ENCODE measurements at places on chromosomes 16 and 17. TPM values are rescaled to one million over a fixed set of nuclear protein-coding genes. Genes with fewer than 3 reads are reported as not detected.

The CIBAR2 gene
- not detected for total RNA-seq

GRCh38 chr17:43779145-43780125 lies 658 bp upstream of the DUSP3 start:
- DNase-seq, result peak; percentile 77

GRCh38 chr16:66991545-66992077 lies 3.2 kb downstream of the CES4A start:
- DNase-seq, result no peak

- DNase-seq, result no peak
Observed at GRCh38 chr17:68298601-68299000, 7.3 kb downstream of the ARSG start.

- DNase-seq, result no peak
Observed at GRCh38 chr17:6505425-6506142, 50.8 kb downstream of the PITPNM3 start.

The C16orf46 gene
- total RNA-seq, result 1.1 TPM

DNA sequence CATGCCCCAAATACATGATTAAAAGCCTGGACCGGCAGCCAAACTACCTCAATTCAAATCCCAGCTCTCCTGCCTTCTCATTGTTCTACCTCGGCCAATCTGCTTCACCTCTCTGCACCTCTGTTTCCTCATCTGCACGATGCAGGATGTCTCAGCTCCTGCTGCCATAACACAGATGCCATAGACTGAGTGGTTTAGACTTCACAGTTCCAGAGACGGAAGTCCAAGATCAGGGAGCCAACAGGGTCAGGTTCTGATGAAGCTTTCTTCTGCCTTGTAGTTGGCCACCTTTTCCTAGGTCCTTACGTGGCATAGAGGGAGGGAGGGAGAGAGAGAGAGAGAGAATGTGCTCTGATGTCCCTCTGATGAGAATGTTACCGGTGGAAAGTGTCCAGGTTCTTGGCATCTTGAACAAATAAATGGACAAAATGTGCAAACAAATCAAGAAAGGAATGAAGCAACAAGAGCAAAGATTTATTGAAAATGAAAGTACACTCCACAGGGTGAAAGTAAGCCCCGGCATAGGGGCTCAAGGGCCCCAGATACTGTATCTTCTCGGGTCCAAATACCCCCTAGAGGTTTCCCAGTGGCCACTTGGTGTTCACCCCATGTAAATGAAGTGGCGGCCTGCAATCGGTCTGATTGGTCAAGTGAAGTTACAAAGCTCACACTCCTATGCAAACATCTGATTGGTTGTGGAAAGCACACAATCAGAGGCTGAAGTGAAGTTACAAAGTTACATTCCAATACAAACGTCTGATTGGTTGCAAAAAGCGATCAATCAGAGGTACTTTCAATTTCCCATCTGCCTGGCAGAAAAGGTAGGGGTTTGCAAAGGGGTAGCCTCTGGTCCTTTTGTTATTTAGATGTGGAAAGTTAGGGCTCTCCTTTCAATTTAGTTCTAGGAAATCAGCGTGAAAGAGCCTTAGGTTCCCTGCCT lies 43.3 kb upstream of the ZCCHC14 start:
- DNase-seq, result no peak

- peak; percentile 88 for DNase-seq
Observed at GRCh38 chr17:70168044-70168976, 1.0 kb upstream of the KCNJ2 start.

DNA sequence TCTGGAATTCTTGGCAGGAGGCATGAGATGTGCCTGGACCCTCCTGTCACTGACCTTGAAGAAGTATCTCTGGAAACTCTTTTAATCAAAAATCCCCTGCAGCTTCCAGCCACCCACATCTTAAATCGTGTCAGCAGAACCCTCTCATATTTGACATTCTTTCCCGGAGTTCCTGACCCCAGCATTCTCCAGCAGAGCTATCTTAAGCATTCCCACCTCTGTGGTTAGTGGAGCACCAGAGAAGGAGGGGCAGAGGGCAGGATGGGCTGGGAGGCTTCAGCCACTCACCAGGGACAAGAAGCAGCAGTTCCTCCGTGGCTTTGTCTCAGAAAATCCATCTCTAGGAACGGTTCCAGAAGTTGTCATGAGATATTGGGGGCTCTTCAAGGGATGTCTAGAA lies 149.9 kb downstream of the RGS9 start:
- DNase-seq, result no peak

The UMOD gene
- total RNA-seq, result not detected

DNA sequence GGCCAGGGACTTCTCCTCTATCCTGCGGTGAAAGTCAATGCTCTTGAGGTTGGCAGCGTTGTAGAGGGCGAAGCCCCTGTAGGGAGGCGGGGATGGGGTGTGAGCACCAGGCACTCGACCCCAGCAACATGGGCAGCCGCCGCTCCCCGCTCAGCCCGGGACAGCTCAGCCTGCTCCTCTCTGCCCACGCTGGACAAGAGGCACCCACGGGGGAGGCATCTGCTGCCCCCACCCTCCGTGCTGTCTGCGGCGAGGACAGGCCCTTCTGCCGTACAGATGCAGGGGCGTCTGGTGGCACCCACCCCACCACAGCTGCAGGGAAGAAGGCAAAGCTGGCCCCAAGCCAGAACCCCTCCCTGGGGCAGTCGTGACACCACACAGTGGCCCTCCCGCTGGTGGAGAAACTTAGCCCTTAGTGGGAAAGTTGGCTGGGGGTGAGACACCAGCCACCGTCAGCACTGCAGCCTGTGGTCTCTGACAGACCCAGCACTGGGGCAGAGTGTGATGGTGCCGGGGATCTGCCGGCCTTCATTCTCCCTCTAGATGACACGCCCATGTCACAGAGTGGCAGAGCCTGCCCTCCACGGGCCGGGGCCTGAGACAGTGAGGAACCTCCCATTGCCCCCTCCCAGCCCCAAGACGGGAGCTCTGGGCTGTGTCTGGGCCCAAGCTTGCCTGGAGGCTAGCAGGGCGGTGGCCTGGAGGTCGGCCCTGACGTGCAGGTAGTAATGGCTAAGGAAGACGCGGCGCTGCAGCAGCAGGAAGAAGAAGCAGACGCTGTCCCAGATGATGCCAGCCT lies 19.5 kb downstream of the CTU2 start:
- no peak for DNase-seq

The PRDM7 gene
- not detected for total RNA-seq

The CES3 gene
- 0.23 TPM for total RNA-seq

DNA sequence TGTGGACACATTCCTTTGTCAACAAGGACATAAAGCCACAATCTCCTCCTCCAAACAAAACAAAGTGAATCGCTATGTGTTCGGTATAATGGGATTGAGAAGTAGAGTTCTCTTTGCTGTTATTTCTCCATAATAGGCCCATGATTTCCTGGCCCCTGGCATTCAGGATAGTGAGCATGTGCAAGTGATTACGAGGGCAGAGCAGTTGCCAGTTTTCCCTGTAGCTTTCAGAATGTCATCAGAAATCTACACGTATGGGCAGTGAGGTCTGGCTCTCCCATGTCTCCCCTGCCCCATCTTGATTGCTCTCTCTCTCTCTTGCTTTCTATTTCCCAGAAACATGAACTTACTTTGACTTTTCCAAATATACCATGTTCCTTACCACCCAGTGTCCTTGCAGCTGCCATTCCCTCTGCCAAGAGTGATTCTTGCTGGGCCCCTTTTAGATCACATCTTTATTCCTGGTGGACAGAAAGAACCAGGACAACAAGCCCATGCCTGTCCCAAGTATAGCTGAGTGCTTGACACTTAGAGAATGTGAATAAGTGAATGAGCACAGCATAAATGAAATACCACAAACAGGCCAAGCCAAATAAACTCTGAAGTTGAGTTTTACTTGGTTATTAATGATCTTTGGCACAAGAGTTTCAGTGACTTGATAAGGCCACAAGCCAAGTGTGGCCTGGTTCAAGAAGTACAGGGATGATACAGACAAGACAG lies 273.1 kb downstream of the CDH13 start:
- DNase-seq, result no peak

DNA sequence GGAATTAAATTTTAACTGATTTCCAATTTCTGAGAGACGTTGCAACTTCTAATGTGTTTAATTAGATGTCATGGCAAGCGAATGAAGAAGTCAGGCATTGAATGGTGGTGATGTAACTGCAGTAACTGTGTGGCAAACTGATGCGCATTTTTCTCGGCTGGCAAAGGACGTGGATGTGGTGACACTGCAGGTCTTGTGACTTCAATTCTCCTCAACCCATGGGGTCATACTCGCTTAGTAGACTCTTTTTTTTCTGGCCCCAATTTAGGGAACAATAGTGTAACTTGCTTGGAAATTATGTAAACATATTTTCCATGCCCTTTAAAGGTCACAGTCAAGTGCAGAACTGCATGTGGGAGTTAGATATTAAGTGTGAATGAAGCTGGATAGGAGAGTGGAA lies 1.9 kb upstream of the FAM20A start:
- no peak for DNase-seq

GRCh38 chr17:70208825-70209555 lies 39.7 kb downstream of the KCNJ2 start:
- DNase-seq, result no peak

GRCh38 chr16:30553393-30553899 lies 4.7 kb downstream of the ZNF764 start:
- no peak for DNase-seq

- DNase-seq, result no peak
Observed at GRCh38 chr17:49994085-49995054, 654 bp downstream of the DLX3 start.

DNA sequence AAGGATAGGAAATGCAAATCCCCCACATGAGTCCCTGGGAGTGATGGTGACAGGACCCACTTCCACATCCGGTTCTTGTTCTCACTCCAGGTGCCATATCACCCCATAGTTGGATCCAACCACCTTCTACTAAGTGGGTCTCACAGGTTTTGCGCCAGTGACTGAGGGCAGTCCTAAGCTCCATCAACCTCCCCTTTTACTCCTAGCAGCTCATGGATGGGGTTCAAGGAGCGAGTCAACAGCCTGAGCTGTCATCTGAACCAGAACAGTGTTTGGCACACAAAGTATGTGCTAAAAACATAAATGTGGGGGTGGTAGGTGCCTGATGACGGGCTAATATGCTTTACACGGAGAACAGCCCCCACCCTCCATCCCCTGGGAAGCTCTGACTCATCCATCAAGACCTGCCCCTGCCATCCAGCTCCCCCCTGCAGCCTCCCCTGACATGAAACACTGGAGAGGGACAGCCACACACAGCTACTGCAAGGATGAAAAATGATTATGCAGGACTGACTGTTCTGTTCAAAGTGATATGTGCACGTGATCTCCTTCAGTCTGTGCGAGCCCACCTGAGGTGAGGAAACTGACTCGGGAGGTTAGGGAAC lies 143.2 kb upstream of the CDH5 start:
- DNase-seq, result no peak

GRCh38 chr17:1005361-1005946 lies 8.5 kb downstream of the TIMM22 start:
- peak; percentile 78 for DNase-seq

The ITGAD gene
- total RNA-seq, result 25.8 TPM

- DNase-seq, result peak; percentile 88
Observed at GRCh38 chr16:11354733-11355574, 9.7 kb downstream of the RMI2 start.

DNA sequence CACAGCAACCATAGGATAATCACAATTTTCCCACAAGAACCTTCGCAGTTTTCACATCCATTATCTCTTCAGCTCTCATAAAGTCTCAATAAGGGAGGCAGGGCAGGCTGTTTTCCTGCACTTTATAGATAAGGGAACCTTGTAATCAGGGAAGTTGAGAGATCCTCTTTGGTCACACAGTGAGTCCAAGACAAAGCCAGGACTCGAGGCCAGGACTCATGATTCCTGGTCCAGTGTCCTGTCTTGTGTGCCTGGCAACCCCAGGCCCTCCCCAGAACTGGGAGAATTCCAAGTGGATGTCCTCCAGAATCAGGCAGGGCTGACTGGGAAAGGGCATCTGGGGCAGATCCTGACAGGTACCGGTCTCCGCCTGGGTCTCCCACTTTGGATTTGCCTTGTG lies 23.1 kb upstream of the PHF12 start:
- no peak for DNase-seq

DNA sequence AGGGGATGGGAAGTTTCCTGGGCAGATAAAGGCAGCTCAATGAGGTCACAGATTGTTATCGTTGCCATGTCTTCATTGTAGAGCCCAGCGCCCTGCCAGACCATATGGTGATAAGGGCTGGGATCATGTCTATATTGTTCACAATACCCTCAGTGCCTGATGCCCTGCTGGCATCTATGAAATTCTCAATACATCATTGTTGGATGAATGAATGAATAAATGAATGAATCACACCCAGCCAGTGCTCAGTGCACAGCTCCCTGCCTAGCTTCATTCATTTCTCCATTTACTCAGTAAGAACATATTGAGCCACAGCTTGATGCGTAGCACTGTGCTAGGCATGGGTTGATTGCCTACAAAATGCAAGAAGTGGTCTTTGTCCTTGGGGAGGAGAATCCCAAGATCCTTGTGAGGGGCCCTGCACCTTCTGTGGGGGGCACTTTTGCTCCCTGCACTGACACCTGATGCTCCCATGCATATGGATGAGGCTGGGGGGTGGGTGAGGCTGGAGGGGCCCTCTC lies 29.7 kb downstream of the MRC2 start:
- no peak for DNase-seq

GRCh38 chr17:46745376-46745775 lies 73.1 kb downstream of the WNT3 start:
- DNase-seq, result no peak

The HSF5 gene
- 1.5 TPM for total RNA-seq

DNA sequence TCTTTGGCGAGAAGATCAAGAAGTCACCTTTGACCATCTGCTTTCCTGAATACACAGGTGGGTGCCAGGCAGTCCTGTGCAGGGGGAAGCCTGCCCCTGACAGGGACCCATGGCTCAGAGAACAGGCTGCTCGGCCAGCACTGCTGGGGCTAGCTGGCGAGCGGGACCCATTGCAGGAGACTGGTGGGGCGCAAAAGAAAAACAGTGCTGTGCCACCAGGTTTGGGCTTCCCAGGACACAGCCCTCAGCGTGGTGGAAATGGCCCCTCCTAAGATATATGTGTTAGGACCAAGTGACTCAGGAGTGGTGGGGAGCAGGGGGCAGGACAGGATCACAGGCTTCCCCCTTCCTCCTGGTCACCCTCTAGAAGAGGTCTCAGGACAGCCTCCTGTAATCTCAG lies 73.9 kb downstream of the AMFR start:
- peak; percentile 61 for DNase-seq
